Pons (tissue), 1 donor: ENCODE measurements at places on chromosomes 6 and 20.

DNA sequence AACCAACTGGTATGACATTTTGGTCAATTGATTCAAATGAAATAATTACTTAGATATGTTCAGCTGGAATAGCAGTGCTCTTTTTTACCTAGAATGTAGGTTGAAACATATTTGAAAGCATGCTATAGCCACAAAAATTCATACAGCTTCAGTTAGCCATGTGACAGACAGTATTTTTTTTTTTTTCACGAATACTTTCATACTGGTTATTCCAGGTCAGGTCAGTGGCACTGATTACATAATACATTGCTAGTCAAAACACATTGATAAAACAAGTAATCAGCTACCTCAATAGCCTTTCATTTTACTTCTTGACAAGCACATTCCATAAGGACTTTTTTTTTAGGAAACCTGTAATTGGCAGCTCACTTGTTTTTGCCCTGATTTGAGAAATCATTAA lies 222.6 kb downstream of the EYA4 start:
- no peak for DNase-seq

- no peak for DNase-seq
These were observed 618.9 kb upstream of the GJE1 start for GRCh38 chr6:141513830-141514229.

DNA sequence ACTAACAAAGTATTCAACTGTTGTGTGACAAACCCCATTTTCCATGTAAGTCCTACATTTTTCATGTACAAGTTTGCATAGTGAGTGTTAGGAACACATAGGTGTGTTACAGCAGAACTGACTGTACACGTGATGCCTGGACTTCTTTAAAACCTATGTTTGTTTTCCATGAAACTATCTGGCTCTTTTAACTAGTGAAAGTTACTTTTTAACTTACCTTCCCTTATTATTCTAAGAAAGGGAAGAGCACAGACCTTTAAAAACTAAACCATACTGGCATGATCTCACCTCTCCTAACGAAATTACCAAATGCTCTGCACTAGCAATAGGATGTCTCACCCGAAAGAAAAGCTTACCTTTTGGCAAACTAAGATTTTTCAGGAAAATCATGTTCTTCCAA lies 87.8 kb downstream of the CENPW start:
- DNase-seq, result no peak

- no peak for DNase-seq
These were observed 8.4 kb upstream of the SGK2 start for GRCh38 chr20:43550456-43550855.

DNA sequence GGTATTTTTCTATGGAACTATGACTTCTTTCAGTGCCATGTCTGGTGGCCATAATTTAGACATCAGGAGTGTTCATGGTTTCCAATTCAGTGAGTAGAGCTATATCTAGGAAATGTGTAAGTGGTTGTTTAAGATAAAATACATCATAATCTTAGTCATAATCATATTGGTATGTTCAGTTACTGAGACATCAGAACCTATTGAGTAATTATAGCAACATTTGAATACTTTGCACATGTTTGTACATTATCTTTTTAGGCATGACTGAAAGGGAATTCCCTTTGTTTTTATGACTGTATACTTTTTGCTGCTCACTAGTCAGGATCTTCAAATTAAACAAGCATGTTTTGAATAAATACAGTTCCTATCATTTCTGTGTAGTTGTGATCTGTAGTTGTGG lies 64.0 kb downstream of the STXBP5 start:
- no peak for DNase-seq

GRCh38 chr6:103516336-103516735 lies 1343.4 kb downstream of the HACE1 start:
- DNase-seq, result no peak

- DNase-seq, result no peak
These were observed 6.9 kb downstream of the NOTCH4 start for GRCh38 chr6:32216998-32217397.

GRCh38 chr20:25120457-25120856 lies 38.5 kb upstream of the VSX1 start:
- DNase-seq, result no peak

DNA sequence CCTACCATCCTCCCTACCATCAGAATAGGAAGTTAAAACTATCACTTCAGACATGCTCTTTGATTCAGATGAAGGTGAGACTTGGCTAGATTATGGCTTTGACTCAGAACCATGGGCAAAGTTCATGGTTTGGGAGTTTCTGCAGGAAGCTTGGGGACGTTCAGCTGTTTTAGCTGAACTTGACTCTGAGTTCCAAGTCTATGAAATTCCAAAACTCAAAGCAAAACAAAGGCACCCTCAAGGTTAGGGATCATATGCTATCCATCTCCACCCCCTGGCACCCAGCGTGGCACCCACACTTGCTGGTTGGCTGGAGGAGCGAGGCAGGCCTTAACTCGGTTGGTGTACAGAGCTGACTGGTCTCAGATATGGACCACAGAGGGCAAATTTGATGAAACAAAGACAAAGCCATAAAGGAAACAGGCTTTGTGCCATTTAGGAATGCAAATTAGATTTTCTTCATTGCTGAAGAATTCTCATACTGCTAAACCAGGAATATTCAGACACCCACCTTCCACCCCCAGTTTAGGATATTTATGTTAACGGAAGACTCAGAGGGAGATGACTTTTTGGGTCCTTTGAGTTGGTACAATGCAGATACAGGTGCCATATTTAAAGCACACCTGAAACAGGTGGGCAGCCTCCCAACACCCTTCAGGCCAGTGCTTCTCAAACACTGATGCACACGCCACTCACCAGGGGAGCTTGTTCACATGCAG lies 88.4 kb upstream of the SLC22A16 start:
- no peak for DNase-seq

GRCh38 chr6:34834789-34835518 lies 43.1 kb downstream of the BLTP3A start:
- DNase-seq, result peak; percentile 12

- DNase-seq, result no peak
These were observed 77.6 kb downstream of the WASF1 start for GRCh38 chr6:110101885-110102284.

DNA sequence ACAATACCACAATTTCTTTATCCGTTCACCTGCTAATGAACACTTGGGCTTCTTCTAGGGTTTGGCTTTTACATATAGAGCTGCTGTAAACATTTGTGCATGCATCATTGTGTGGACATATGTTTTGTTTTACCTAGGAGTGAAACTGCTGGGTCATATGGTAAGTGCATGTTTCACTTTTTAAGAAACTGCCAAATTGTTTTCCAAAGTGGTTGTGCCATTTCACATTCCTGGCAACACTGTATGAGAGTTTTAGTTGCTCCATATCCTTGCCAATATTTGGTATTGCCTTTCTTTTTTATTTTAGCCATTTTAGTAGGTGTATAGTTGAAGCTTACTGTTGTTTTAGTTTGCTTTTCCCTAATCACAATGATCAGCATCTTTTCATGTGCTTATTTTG lies 14.1 kb upstream of the RPN2 start:
- DNase-seq, result no peak

DNA sequence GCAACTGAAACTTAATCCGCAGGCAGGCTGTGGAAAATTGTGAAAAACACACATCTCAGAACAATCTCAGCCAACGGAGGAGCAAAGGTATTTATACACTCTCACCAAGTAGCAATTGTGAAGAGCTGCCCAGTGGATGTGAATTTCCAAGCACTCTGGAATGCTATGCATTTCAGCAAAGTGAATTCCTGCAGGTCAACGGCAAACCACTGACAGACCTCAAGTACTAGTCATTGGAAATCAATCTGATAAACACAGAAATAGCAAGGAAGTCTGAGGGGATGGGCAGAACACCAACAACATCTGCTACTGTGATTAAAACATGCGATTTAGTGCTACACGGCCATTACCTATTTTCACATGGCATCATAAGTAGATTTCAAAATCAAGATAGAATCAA lies 429.1 kb downstream of the HTR1B start:
- no peak for DNase-seq

DNA sequence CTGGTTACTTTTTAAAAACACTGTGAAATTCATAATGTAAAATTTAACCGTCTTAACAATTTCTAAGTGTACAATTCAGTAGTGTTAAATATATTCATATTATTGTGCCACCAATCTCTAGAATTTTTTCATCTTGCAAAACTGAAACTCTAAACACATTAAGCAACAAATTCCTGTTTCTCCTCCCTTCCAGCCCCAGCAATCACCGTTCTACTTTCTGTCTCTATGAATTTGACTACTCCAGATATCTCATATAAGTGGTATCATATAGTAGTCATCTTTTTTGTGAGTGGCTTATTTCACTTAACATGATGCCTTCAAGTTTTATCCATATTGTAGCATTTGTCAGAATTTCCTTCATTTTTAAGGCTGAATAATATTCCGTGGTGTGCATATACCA lies 44.7 kb downstream of the RSPH3 start:
- no peak for DNase-seq

DNA sequence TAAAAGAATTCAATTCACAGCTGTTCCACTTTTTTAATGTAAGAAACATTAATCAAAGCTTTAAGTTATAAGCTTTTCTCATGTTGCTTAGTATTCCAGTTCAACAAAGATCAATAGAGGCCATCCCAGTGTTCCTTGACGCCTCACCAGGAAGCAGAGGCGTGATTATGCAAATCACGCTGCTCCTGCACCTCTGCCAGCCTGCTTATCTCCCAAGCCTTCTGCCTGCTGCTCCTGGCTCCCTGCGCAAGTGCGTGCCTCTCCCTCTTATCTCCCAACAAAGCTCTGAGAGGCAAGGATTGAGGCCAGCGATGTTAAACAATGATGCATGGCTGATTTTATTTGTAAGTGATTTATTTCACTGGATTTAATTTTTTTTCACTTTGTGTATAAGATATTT lies 42.8 kb downstream of the INSM1 start:
- DNase-seq, result peak; percentile 71

- DNase-seq, result no peak
These were observed 38.3 kb downstream of the COX4I2 start for GRCh38 chr20:31675828-31676608.

- DNase-seq, result no peak
These were observed 66.7 kb downstream of the TRAM2 start for GRCh38 chr6:52510213-52510562.

DNA sequence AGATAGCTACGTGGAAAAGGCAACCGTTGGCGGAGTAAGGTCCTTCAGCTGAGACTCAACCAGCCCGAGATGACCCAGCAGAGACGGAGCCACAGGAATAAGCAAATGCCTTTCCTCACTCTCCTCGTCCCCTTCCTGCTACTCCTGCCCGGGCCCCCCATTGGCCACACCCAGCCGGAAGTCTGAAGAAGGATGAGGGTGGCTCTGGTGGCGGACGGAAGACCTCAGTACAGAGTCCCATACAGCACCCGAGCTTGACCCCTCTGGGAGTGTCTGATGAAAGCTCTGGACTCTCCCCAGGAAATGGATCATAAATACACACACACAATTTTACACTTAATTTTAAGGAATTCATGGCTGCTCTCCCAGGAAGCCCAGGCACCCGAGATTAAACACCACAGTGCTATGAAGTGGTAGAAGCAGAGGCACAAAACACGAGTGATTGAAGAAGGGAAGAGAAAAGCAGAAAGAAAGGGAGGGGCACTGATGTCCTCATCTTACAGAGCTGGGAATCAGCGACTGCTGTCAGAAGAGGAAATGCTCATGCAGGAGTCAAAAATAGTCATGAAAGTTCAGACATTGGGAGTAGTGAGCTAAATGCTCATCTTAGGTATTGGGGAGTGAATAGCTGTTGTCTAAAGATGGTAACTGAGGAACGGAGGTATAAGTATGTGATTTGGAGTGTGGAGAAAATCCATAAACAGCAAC lies 125.6 kb downstream of the BANF2 start:
- no peak for DNase-seq

GRCh38 chr20:310645-311044 lies 13.3 kb downstream of the ZCCHC3 start:
- no peak for DNase-seq
